ENCODE measurements at places on chromosomes 2 and 18.

- DNase-seq, result no peak
Measured at GRCh38 chr2:84461310-84461709, 2.2 kb upstream of the SUCLG1 start.

GRCh38 chr2:37907501-37908225, 17.4 kb upstream of the RMDN2 start:
- DNase-seq, result no peak

- no peak for DNase-seq
Measured at GRCh38 chr18:42893977-42894376, 221.5 kb downstream of the RIT2 start.

DNA sequence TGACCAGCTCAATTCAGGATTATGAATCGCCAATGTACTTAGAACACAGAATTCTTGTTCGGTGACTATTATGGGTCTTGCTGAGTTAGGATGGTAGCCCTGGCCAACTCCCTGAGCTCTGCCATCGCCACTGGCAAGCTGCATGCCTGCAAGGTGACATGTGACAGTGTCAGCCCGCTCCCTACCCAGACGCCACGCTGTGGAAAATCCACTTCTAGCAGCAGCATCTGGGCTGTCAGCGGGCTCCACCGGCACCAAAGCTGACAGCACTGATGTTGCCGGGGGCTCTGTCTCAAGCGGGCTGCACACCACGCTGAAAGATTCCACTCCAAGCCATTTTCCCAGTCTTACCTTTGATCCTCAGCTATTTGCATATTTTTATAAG, 100.7 kb downstream of the MYT1L start:
- DNase-seq, result peak; percentile 39

DNA sequence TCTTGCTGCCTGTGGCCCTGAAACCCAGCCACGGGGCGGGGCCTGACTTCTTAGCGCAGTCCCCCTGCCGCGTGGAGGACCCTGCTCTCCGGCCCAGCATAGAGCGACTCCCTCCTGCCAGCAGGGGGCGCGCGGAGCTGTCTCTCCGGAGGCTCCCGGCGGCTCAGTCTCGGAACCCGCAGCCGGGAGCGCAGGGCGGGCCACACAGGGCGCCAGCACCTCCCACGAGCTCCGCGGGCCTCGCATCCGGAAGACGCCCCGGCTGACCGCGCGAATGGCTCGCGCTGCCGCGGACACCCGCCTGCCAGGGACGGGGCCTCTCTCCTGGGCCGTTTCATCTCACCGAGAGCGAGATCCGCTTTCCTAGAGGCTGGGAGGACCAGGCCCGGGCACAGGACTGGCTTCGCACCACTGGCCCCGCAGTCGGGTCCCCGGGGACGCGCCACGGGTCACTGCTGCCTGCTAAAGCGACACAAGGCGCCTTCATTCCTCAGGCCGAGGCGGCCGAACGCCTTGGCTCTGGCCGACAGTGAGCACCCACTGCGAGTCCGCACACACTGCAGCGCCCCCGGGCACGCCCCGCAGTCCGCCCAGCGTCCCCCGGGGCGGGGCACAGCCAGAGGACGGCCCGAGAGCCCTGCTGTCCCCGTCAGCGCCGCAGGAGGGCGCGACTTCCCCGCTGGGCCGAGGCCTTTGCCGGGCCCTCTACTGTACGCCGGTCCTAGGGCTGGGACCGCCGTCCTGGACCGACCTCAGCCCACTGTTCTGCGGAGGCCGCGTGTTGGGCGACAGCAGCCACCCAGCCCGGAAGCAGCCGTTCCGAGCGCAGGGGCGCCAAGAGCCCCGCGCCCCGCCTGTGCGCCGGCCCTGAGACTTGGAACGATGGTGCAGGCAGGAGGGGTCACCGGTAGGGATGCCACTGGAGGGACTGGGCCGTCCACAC, 39.0 kb upstream of the ARHGEF4 start:
- DNase-seq, result peak; percentile 85

DNA sequence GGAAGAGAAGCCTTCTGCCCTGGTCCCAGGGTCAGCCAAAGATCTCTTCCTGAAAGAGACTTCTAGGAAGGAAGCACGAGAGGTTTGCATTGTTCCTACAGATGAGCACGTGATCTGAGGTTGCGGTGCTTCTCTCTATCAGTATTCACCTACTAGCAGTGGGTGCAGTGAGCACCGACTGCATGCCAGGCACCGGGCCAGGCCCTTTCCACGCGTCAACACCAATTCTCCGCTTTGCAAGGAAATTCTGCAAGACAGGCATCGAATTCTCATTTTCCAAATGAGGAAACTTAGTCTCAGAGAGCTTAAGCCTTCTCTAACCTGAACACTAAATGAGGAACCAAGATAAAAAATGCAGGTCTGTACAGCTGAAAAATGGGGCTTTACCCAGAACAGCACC, 151.5 kb upstream of the MYCN start:
- DNase-seq, result no peak

GRCh38 chr2:240811346-240812300, 8.4 kb downstream of the KIF1A start:
- no peak for DNase-seq

DNA sequence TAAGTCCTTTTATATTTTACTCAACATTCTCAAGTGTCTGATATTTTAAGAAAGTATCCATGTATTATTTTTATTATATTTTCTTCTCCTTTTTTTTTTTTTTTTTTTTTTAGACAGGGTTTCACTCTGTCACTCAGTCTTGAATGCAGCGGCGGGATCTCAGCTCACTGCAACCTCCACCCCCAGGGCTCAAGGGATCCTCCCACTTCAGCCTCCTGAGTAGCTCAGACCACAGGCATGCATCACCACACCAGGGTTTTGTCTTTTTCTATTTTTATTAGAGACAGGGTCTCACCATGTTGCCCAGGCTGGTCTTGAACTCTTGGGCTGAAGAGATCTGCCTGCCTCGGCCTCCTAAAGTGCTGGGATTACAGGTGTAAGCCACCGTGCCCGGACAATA, 212.1 kb downstream of the TCF4 start:
- no peak for DNase-seq

DNA sequence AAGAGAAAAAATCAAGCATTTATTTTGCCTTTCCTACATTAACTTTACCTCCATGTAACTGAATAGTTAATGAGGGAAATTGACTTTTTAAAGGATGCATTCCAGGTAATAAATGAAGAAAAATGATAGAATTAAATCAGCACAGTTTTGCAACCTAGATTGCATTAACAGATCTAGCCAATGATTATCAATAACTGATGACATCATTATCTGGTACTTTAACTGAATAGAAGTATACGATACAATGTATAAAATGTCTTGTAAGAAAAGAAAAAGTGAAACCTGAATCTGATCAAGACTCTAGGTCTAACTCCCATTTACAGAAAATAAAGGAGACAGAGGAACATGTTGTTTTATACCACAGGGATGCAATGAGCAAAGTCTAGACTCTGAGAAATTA, 126.0 kb upstream of the XPO1 start:
- no peak for DNase-seq

DNA sequence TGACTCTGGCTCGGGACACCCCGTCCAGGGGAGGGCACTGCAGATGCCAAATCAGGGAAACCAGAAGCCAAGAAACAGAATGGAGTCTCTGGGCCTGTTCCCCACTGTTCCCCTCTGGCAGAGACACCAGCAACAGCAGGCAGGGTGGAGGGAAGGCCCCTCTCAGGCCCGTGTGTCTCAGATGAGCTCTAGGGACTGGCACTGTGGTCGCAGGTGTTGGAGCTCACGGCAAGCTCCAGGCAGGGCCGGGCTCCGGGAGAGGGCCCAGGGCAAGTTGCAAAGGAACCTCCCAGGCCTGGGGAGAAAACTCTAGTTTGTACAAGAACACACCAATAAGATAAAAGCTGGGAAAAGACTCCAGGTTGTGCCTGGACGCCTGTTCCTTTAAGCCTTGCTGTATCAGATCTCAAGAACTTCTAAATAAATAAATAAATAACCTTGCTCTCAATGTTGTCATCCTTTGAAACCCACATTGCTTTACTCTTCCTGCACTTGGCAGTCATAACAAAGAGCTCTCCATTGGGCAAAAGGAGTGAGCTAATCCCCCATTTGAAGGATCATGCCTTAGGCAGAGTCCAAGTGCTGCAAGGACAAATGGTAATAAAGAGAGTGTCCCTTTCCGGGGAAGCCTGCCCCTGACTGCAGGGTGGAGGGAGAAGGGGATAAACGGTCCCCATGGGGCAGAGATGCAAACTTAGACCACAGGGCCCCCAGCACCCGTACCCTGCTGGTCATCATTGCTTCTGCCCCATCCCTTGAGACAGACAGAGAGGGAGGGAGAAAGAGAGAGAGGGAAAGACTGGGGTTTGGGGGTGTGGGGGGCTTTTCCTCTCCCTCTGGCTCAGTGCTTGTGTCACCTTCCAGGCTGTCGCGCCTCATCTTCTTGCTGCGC, 33.3 kb downstream of the CNGA3 start:
- no peak for DNase-seq
